ENCODE measurements at places on chromosomes 6 and 20.

GRCh38 chr20:5410470-5410869 is 93.7 kb upstream of the PROKR2 start:
- no peak for DNase-seq

GRCh38 chr6:117270055-117270842 is 4.9 kb downstream of the VGLL2 start:
- no peak for DNase-seq

- DNase-seq = no peak
Observed at GRCh38 chr6:157268396-157268795, 54.9 kb downstream of the TMEM242 start.

- no peak for DNase-seq
Observed at GRCh38 chr6:148343047-148343782, 577 bp downstream of the SASH1 start.

- no peak for DNase-seq
Observed at GRCh38 chr6:50922579-50923525, 104.2 kb downstream of the TFAP2B start.

GRCh38 chr20:2279253-2279779 is 16.5 kb upstream of the TGM3 start:
- DNase-seq = no peak

GRCh38 chr6:86888301-86888700 is 49.0 kb upstream of the HTR1E start:
- no peak for DNase-seq

GRCh38 chr6:167968091-167968490 is 29.4 kb upstream of the KIF25 start:
- DNase-seq = no peak

DNA sequence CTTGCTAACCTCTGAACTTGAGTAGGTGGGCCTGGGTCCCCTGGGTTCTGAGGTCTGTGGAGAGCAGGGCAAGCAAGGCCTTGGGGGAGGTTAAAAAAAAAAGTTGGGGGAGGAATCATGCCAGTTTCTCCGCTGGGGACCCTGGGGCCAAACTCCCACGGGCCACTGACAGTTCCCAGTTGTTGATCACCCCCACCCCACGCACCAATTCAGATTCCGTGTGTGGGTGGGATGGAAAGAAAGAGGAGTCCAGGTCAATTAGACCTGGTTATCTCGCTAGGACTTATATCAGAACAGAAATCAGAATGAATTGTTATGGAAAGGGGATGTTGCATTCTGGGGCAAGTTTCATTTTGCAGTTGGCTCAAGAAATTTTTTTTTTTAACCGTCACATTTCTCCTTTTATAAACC is 46.7 kb upstream of the SUPT3H start:
- no peak for DNase-seq

GRCh38 chr6:88982720-88983119 is 19.3 kb upstream of the RNGTT start:
- DNase-seq = no peak

DNA sequence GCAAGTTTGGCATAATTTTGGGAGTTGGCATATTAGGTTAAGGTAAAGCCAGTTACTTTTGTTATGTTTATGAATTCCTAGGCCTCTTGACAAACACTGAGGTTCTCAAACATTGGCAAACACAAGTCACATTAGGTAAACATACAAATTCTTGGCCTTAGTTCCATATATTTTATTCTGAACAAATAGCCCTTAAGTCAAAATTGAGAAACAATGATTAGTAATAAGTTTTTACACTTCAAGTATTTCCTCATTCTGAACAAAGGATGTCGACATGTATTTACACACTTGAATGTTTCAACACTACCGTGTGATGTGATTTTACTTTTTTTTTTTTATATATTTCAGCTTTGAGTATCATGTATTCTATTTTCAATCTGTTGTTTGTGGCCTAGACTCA is 3.8 kb upstream of the ECHDC1 start:
- DNase-seq = no peak
